Activated effector memory CD4-positive, alpha-beta T cell treated with anti-CD3 and anti-CD28 coated beads, Interleukin-2, amount 50 U/mL, for 16 hours (primary cell): ENCODE measurements at places on chromosomes 4 and X.

- DNase-seq = no peak
Measured at GRCh38 chrX:57119416-57119815, 1.9 kb downstream of the SPIN2B start.

DNA sequence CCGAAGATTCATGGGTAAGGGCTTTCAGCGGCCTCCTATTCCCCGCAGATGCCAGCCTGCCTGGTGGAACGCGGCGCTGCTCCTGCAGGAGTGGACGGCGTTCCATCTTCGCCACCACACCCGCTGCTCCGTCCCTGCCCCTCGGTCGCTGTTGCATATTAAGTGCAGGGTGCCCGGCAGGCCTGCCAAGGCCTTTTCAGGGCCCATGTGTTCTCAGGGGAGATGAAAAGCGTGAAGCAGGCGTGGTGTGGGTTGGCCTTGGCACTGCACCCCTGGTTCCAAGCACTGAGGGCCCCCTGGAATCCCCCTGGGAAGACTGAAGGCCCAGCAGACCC is 52.0 kb downstream of the SORCS2 start:
- no peak for DNase-seq

DNA sequence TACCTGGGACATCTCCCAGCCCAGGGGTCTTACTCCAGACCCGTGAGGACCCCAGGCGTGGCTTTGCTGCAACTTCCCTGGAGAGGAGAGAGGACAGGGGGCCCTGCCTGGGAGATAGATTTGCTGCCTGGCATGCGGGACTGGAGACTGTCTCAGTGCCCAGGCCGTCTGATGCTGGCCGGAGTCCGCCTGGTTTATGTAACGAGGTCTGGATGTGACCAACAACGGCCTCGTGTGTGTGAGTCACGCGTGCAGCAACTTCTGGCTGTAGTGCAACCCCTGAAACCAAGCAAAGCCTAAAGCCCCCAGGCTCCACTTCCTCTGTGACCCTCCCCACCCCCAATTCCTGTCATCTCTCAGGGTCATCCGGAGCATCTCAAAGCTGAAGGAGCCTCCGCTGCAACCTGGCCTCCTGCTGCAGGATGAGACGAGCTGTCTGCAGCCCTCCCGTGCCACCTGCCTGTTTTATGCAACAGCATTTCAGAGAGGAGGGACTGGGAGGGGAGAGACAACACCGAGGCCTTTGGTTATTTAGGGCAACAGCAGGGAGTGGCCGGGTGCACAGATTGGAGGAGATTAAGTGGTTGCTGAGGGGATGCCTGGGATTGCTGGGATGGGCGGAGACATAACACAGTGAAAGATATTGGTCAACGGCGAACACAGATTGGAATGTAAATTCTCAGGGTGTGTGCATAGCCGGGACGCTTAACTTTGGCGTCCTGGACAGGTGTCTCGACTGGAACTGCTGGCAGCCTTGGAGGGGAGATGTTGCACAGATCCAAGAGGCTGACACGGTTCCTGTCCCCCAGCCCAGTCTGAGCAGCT is 16.0 kb downstream of the XG start:
- no peak for DNase-seq

- no peak for DNase-seq
Measured at GRCh38 chr4:77959566-77960338, 97.1 kb downstream of the MRPL1 start.

DNA sequence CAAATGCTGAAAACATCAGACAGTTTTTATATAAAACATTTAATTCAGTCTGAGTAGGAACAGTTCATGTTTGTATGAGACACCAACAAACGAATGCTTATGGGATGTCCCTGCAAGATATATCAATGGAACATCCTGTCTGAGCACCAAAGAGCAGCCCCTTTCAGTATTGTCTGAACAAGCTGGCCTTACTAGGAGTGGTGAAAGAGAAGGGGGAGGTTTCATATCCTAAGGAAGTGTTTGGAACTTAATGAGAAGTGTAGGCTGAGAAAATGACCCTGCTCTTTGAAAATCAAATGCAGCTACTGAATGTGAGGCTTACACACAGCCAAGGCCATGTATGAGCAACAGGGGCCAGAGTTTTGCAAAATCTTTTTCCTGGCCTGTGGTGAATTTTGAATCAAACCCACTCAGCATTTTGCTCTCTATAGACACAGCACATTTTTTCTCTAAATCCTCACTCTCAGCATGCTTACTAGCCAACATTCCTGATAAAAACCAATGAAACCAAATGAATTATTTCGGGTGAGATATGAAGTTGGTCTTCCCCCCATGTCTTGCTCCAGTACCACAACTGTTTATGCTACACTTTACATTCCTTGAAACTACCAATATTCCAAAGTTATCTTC is 119.4 kb downstream of the LUZP4 start:
- no peak for DNase-seq

DNA sequence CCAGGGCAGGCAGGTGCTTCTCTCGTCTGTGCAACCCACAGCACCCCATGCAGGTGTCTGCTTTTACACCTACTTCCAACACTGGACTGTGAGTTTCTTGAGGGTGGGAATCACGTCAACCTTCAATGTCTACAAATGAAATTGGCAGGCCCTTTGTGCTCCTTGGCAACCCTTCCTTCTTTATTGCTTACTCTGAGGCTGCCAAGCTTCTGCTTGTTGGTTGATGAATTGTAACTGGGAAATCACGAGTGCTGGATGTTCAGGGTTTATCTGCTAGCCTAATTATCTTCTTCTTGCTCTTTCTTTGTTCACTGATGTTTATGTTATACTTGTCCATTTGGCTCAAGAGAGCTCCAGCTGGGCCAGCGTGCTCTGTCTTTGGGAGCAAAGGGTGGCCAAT is 2.5 kb upstream of the DGAT2L6 start:
- DNase-seq = no peak

DNA sequence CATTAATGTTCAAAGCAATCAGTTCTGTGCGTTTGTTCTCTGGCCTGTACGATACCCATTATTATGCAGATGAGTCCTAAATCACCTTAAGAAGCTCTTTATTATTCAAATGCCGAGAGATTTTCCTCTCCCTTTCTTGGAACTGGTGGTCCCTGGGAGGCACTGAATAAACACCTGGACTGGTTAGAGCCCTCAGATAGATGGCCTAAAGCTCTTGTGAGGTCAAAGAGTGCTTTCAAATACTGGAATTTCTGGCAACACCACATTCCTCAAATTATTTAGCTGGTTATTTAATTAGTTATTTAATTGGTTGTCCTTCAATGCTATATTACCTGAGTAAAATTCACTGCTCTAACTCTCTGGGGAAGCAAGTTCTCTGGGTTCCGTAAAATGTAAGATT is 3.0 kb downstream of the ARHGEF38 start:
- DNase-seq = no peak
